ENCODE measurements at places on chromosomes 6 and 20.
A peak's percentile ranks its signal among the peaks of the same experiment; 100 is the strongest.

- peak; percentile 41 for DNase-seq
Observed at GRCh38 chr20:50478162-50478990, 31.8 kb upstream of the PTPN1 start.

DNA sequence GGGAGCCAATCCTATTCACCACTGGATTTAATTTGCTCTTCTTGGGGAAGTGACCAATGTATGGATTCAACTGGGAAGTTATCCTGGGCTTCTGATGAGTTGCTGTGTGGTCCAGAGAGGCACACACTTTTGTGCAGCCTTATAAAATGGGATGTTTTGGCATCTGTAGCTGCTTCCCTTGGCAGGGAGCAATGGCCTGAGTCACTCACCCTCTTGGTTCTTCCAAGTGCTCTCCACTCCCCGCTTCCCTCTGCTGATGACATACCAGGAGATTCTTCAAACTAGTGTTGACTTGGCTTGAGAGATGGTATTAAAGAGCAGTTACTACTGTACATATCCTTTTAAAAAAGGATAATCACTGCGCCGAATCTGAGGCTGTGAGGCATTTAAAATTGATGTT, 105.8 kb downstream of the JARID2 start:
- DNase-seq: no peak

- DNase-seq: no peak
Observed at GRCh38 chr6:21729431-21729830, 135.9 kb downstream of the SOX4 start.

DNA sequence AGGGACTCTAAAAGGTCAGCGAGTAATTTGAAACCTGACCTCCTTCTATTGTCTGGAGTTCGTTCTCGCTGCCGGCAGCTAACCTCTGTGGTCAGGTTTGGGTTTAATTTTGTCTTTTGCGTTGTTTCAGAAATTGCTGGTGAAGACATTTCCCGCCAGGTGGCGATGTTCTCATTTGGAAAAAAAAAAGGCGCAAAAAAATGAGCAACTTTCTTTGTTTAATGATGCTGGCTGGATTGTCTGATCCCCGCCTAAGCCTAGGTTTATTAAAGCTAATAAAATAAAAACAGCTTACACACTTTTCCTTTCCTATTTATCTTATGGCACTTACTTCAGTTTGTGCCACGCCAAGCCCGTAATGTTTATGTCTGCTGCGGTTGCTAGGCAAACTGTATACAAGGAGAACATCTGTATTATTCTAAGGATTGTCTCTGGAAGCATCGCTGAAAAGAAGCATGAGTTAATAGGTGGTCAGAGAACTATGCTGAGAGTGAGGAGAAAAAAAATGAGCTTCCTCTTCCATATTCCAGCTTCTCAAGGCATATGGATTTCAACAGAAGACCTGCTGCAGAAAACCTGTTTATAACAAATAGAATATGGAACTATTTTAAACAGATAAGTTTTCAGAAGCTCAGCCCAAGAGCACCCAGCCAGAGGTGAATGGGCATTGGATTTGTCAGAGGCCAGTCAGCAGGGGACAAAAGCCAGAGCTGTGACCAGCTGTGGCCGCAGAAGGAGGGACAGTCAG, 205.7 kb downstream of the DOK5 start:
- peak; percentile 4 for DNase-seq

DNA sequence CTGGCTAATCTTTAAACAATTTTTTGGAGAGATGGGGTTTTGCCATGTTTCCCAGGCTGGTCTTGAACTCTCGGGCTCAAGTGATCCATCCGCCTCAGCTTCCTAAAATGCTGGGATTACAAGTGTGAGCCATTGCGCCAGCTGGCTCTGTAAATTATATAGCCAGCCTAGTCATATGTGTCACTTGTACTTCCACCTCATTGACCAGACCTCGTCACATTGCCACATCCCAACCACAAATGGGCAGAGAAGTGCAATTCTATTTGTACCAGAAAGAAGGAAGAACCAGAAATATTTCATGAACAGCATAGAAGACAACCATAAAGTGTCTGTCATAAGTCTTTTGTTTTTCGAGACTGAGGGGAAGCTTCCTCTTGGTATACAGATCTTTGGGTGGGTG, 304.9 kb upstream of the RNF24 start:
- DNase-seq: no peak

GRCh38 chr6:150320442-150320841, 48.4 kb upstream of the IYD start:
- DNase-seq: no peak

- DNase-seq: no peak
Observed at GRCh38 chr6:87070741-87071140, 24.2 kb downstream of the CGA start.

DNA sequence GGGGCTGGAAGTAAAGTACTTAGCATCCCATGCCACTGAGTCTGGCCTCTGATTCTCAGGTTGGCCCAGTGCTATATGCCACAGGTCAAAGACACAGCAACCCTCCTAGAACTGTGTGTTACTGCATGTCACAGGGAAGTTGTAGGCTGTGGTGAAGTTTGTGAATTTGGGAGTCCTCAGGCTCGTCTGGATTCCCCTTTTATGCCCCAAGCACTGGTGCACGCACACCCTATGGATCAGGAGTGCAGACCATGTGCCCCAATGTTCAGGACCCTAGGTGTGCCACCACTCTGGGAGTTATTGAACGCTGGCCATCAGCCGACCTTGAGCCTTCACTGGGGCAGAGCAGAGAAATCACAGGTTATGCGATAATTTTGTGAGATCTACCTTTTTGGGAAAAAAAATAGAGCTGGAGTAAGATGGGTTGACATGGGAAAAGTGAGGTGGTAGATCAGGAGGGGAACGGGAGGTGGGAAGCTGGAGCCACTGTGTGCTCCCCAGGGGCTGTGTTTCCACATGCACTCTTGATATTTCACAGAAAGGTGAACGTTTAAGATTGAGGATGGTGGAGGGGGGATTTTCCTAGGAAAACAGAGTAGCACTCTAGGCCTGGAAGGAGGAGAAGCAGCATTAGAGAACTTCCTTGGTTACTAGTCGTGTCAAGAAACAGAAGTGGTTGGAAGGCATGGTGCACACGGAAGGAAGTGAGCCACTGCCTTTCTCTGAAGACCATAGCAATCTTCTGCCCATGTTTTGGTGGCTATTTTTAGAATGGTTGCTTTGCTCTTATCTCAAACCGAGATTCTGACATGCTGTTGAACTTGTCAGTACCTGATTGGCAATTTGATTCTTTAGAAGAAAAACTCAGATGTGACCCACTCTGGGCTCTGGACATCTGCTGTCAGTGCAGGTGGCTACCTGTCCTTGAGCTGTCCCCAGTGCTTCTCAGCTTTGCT, 44.1 kb downstream of the DUSP22 start:
- DNase-seq: no peak

GRCh38 chr20:25018425-25018824, 25.9 kb upstream of the APMAP start:
- no peak for DNase-seq

DNA sequence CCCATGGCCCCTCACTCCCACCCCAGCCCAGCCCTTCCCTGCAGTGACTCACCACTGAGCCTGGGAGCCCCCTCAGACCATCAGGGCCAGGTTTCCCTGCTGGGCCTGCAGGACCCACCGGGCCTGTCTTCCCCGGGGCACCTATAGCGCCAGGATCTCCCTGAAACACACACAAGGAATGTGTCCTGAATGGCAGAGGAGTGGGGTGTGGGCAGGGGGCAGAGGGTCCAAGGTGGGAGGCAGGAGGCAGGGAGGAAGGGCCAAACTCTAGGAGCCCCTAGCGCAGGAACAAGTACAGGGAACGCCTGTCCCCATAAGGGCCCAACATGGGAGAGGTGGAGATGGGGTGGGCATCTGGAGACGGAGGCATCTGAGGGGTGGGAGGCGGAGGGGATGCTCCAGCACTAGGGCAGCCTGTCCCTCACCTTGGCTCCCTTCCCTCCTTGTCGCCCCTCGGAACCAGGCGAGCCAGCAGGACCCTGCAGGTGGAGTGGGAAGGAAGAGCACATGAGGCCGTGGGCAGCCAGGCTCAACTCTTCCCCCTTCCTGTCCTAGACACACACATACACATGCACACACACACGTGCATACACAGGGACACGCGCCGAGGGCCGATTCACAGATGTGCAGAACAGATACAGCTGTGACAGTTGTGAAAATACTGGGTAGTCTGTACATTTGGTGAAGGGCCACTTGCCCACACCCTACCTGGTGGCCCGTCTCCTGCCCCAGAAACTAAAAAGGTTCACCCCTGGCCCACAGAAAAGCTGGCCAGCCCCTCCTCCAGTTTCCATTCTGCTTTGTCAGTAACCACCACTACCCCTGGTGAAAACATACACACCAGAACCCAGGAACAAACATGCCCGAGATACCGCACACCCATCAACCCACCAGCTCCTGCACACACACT, 24.6 kb downstream of the COL11A2 start:
- DNase-seq: no peak

- no peak for DNase-seq
Observed at GRCh38 chr6:138339024-138339423, 38.7 kb upstream of the SMIM28 start.

DNA sequence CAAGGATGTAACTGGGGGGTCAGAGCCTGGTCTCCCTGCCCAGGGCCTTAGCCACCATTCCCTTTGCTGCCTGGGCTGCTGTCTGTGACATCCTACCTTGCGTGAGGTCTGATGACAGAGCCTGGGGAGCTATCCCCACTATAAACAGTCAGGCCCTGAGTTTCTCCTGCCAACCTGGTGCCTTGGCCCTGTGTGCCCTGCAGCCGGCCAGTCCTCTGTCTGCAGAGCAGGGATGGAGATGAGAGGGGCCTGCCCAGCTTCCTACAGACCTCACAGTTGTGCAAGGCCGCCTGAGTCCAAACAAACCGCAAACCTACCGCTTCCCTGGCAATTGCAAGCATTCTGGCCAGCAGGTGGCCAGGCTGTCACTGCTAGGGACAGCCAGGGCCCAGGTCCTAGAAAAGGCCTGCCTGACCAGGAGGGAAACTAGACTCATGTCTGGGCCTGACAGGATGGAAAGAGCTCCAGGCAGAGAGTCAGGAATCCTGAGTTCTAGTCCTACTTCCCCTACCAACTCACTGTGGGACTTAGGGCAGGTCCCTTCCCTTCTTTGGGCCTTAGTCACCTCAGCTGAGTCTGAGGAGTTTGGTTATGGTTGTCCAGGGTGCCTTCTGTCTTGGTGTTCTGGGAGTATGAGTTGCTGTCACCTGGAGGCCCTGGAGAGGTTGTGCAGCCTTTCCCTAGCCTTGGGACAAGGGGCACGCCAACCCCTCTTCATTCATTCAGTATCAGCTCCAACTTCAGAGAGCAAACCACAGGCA, 86.2 kb downstream of the VEGFA start:
- DNase-seq: no peak

GRCh38 chr6:38187811-38188590, 368.5 kb downstream of the ZFAND3 start:
- no peak for DNase-seq

DNA sequence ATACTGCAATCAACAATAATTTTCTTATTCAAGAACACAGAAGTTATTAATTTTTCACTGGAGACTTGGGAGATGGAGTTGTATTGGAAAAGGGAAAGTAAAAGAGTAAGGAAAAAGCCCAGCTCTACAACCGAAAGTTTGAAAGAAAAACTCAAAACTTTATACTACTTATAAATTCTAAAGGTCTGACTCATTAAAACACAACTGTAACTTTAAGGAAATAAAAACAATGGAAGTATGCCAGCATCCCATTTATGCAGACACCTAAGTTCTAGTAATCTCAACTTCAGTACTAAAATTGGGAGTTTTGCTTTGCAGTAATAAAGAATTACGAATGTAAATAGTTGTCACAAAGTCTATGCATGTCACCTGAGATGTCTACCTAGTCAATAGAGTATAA, 80.6 kb downstream of the IRAK1BP1 start:
- DNase-seq: no peak

DNA sequence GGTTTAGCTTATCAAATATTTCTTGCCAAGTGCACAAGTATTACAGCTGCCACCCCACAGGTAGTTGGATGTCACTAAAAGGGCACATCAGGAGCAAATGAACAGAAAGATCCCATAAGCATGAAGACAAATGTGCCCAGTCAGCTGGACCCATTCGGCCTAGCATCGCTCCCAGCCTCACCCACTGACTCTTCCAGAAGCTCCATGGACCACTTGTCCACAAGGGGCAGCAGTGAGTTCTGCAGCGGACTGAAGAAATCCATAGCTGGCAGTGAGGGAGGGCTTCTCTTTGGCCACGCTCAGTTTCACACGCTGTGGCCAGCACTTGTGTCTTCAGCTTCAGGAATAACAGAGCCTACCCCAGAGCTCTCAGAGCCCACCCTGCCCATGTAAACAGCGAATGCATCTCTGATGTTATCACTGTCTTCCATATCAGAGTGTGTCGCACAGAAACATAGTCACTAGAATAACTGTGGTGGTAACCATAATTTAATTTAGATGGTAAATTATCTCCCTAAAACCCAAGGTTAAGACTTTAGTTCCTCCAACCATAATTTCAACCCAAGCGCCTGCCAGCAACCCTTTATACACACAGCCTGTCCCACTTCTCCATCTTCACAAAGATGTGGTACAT, 15.8 kb downstream of the CGA start:
- peak; percentile 49 for DNase-seq

DNA sequence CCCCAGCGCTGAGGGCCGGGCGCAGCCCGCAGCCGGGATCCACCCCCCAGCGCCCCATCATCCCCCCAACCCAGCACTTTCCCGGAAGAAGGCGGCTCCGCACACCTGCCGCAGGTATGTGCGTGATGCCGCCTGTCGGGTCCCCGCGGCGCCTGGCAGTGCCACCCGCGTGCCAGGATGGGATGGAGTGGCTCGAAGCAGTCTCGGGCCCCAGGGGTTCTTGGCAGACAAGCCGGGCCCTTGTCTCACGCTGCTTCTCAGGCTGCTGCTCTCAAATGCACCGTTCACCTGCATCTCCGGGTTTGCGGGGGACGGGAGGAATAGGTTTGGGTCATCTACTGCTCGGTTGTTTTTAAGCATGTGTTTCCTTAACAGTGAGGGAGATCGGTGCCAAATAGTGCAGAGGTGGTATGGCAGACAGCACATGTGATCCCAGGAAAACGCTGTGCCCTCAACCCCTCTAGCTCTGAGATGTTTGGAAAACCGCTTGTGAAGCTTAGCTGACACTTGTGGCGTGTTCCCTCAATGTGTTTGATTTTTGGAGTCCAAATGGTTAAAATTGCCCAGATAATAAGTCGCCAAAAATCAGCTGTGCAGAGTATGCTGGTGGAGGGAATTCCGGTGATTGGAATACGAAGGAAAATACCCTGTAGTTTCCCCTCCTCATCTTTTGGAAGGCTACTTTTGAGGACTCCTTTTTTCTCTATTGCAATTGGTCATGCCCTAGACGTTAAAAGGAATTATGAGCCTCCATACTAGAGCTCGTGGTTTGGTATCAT, 926 bp downstream of the MYLIP start:
- DNase-seq: no peak

DNA sequence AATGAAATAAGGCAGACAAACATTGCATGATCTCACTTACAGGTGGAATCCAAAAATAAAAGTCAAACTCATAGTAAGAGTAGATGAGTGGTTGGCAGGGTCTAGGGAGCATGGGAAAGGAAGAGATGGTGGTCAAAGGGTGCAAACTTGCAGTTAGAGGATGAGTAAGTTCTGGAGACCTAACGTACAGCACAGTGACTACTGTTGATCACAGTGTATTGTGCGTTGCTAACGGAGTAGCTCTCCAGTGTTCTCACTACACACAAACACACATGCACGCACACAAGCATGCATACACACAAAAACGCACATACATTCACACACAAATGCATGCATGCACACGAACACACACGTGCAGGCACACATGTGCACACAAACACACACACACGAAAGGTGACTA, 54.9 kb downstream of the LY86 start:
- no peak for DNase-seq

- DNase-seq: no peak
Observed at GRCh38 chr6:71245265-71246049, 43.2 kb upstream of the OGFRL1 start.

GRCh38 chr6:63816982-63817436, 181.4 kb downstream of the PHF3 start:
- no peak for DNase-seq
